ENCODE measurements at places on chromosomes 16 and 17.

GRCh38 chr17:44601973-44602372 is 44.7 kb downstream of the FZD2 start:
- no peak for DNase-seq

DNA sequence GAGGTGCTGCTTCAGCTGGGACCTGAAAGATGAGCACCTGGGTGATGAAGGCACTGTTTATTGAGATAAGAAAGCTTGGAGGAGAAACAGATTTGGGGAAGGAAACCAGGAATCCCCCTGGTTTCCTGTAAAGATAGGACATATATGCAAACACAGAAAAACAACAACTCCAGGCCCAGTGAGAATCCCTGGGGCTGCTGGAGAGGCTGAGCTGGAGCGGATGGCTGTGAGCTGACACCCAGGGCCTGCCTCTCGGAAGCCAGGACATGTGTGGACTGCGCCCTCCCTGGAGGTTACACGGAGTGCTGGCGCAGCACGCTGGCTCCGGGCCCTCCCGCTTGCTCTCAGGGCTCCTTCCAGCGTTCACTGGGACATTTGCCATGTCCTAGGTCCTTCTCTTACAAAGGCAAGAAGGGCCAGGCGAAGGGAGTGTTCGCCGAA is 57.5 kb downstream of the CYB5B start:
- no peak for DNase-seq

- DNase-seq: no peak
Observed at GRCh38 chr16:48918520-48919258, 308.7 kb upstream of the N4BP1 start.

DNA sequence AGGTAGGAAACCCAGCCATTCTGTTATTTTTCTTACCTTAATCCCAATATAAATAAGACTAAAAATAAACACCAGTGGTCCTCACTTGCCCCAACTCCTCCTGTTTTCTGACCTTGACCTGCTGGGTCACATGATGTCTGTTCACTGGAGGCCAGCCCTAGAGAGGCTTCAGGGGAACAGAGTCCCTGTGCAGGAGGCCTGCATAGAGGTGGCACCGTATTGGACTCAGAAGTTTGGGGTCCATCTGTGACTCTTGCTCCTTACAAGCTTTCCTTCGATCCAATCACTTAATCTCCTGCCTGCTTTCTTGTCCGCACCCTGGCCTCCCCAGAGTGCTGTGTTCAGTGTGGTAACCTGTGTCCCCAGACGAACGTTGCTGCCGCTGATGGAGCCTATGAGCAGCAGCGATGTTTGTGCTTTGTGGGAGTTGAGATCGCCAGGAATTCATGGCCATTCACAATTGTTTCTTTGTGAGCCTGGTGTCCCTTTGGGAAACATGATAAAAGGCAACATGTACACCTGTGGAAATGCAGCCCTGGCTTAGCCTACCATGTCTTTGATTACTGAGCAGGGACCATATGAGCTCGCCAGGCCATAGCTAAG is 4.7 kb downstream of the IGSF6 start:
- DNase-seq: no peak

GRCh38 chr17:48747445-48748363 is 19.2 kb upstream of the HOXB13 start:
- no peak for DNase-seq

DNA sequence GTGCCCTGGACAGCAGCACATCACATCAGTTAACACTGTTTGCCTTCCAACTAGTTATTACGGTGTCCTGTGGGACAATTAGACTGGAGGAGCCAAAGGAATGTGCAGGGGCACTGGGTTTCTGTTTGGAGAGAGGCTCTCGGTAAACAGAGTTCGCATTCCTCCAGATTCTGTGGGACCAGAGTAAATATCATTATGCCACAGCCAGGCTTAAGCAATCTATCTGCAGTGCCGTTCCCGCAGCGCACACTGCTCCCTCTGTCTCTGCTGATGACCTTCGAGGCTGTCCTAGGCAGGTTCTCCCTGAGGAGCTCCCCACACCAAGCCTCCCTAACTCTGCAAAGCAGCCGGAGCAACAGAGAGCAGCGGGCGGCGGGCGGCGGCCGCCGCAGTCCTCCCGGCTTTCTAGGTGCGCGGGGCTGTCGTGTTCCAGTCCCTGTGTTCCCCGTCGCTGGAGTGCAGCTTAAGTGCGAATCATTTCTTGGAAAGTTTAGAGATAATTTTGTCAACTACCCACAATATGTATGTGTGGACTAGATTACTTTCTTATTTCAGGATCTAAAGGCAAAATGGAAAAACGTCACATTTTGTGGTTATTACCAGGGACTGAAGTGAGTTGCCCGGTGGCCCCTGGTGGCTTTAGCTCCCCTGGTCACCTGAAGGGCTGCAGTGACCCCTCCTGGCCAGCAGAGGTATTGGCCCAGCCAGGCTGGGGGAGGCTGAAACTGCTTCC is 43.3 kb downstream of the PGS1 start:
- DNase-seq: peak; percentile 74

DNA sequence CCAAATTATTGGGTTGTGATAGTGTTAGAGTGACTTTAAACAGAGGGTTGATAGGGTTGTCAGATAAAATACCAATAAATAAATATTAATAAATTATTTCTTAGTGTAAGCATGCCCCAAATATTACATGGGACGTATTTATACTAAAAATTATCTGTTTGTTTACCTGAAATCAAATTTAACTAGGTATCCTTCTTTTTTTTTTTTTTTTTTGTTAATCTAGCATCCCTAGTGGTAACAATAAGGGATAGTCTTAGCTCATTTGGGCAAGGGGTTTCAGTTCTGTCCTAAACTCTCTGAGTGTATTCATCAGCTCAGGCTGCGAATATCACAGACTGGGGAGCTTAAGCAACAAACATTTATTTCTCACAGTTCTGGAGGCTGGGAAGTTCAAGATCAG is 1.3 kb downstream of the CLEC19A start:
- no peak for DNase-seq

DNA sequence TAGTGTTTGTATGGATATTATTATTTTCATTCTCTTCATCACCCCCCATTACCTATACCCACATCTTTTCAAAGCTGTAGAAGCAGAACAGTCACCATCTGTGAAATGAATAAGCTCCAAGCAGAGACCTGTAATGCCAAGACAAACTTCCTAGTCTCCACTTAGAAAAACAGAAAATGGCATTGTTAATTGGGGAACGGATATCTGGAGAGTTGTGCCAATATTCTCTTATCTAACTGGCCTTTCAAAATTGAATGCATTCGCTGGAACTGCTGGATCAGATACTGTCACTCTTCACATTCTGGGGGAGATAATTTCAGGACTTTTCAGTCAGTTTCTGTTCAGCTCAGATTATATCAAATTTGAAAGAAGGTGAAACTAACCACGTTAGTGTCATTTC is 464.4 kb upstream of the GOT2 start:
- DNase-seq: no peak

DNA sequence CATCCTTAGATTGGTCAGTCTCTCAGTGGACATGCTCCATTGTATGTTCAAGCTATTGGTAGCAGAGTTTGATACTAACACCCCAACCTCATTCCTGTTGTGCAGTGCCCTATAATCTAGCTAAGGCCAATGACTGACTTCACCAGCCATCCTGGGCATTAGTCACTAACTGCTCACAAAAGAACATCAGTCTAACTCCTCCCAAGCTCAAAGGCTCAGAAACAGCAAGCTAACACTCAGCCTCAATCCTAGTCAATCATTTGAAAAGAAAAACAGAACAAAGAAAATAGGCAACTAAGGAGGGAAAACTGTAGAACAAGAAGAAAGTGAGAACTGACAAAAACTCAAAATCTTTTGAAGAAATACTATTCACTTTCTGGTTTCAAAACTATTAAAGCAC is 199.1 kb upstream of the C17orf78 start:
- DNase-seq: no peak

DNA sequence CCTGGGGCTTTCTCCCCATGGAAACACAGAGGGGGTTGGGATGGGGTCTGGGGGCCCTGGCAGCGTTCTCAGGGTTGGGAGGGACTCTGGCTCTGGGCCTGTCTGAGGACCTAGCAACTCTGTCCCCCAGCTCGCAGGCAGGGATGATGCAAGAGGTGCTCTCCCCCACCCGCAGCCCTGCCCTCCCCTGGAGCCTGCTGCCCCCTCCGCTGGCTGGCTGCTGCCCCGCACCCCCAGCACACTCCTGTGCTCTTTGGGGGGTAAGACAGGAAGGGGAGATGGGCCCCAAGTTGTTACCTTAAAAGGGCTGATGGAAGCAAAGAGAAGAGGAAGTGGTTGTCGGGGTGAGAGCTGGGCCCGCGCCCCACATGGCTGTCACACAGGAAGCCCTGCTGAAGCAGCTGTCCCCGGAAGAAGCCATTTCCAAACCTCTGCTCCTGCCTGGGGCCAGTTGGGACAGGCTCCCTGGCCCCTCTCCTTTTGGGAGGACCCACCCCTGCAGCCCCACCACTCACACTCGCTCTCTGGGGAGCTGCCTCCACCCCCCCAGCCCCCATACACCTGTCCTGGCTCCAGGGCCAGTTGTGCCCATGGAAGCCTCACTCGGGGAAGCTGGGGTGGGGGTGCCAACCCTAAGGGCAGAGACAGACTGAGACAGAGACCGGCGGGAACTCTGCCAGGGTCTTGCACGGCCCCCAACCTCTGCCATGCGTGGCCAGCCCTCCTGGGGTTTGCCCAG is 2.5 kb downstream of the CORO1A start:
- peak; percentile 69 for DNase-seq

DNA sequence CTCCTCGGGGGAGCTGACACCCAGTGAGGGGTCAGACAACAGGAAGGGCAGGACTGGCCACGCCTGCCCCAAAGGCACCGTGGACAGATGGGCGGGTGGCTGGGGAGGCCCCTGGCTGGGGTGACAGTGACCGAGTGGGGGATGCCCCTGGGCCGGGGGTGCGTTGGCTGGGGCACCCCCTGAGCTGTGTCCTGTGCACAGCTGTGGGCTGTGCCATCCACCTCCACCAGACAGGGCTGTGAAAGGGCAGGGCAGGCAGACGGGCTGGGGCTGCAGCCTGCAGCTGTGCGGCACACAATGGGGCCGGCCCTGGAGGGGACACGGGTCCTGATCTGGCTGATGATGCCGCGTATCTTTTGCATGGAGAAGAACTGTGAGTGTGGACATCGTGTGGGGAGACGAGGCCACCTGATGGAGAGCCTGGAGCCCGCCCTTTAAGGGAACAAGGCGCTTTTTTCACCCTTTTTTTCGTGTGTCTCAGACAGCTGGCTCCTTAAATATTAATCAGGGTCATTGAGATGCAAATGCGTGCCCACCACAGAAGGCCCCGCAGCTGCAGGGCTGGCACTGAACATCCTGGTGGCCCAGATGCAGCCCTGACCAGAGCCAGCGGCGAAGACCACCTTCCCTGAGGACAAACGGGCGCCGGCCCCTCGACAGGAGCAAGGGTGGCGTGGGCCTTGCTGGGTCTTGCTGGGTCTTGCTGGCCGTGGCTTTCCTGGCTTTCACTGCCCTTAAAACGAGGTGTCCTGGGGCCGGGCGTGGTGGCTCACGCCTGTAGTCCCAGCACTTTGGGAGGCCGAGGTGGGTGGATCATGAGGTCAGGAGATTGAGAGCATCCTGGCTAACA is 42.4 kb upstream of the GNG13 start:
- DNase-seq: no peak

GRCh38 chr16:58885528-58886170 is 151.5 kb upstream of the GOT2 start:
- DNase-seq: no peak

GRCh38 chr17:35135322-35135721 is 6.8 kb downstream of the NLE1 start:
- DNase-seq: no peak

- DNase-seq: no peak
Observed at GRCh38 chr16:19463468-19464315, 46.0 kb downstream of the TMC5 start.

DNA sequence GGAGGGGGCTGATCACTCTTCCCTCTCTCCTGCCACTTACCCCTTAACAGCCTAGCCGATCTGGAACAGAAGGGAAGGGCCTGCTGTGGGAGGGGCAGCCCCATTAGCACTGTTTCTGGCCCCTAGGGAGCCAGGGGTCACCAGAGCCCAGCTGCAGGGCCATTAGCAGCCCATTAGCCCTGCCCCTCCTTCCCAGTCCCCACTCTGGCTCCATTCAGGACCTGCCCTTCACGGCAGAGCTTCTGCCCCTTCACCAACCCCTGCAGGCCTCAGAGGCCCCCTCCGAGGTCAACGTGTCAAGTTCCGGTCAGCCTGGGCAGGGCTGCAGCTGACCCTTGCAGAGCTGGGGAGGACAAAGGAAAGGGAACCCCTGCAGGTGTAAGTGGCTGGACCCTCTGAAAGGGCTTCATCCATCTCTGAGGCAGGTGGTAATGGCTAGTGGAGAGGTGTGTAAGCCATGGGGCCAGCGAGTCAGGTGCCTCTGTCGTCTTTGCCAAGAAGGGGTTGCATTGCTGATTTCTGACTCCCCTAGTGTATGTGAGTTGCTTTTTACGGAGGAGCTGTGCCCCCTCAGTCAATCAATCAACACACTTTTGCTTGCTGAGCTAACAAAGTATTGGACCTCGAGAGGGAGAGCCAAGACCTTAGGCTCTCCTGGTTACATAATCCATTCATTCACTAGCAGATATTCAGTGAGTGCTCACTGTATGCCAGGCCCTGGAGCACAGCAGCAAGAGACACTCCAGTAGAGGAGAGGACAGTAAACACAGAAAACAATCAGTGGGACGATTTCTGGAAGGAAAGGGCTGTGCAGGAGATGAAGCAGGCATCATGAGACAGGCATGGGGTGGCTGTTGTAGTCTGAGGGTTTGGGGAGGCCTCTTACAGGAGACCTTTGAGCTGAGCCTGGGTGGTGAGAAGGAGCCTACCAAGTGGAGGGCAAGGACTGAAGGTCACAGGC is 18.2 kb upstream of the KCNJ12 start:
- DNase-seq: no peak

- DNase-seq: no peak
Observed at GRCh38 chr16:53785044-53785443, 81.1 kb downstream of the FTO start.

GRCh38 chr16:75570396-75571065 is 4.4 kb downstream of the GABARAPL2 start:
- no peak for DNase-seq

DNA sequence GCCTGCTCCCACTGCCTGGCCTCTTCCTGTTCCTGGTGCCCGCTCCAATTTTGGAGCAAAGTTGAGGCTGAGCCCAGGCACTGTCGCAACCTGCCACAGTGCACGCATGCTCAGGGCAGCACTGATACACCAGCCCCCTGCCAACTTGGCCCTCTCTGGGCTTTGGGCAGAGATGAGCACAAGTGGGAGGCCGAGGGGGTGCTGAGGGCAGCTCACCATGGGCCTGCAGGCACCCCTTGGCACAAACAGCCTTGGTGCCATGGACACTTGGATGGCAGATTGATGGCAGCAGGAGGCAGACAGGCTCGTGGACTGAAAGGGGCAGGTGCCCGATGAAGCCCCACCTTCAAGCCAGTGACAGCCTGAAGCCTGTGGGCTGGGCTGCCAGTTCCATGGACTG is 42.9 kb downstream of the PIGL start:
- DNase-seq: no peak
